ENCODE measurements at places on chromosomes 6 and 20. TPM values are rescaled to one million over a fixed set of nuclear protein-coding genes. Genes with fewer than 3 reads are reported as not detected.

SIRPB2 gene
- 27.3 TPM for total RNA-seq

GRCh38 chr6:117494694-117495318 lies 12.3 kb downstream of the DCBLD1 start:
- H3K27ac ChIP-seq: no peak overlapping the region
- no peaks in the 10 kb centered on the region for H3K36me3 ChIP-seq
- H3K4me1 ChIP-seq: no peaks in the 10 kb centered on the region

GRCh38 chr6:50271266-50271665 lies 221.5 kb upstream of the DEFB112 start:
- H3K4me1 ChIP-seq: no peaks in the 10 kb centered on the region
- H3K36me3 ChIP-seq: no peaks in the 10 kb centered on the region
- no peak overlapping the region for H3K27ac ChIP-seq
- H3K4me3 ChIP-seq: no peak overlapping the region
- no peak for DNase-seq

DNA sequence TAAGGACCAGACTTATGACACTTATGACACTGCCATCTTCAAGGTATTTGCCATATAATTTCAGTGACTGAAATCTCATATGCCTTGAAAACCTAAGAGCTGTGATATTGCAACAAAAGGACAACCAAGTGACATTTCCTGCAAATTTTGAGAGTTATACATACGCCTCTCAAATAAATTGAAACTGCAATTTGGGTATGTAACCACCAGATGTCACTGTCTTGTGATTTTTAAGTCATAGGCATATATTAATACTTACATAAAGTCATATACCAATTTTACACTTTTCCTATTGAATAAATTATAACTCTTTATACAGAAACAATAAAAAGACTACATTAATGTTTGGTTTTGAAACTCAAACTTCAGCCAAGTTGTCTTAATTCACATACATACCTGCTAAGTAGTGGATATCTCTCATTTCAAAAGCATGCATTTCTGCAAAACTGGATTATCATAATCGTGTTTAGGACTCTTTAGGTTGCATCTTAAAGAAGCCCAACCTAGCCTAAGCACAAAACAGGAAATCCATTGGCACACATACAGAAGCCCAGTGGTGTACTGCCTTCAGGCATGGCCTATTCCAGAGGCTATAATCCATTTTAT lies 180.2 kb downstream of the PACRG start:
- no peaks in the 10 kb centered on the region for H3K27me3 ChIP-seq
- DNase-seq: no peak
- H3K4me3 ChIP-seq: no peak overlapping the region
- no peaks in the 10 kb centered on the region for H3K36me3 ChIP-seq
- H3K4me1 ChIP-seq: no peaks in the 10 kb centered on the region

GRCh38 chr6:156980515-156980914 lies 203.3 kb downstream of the ARID1B start:
- no peak overlapping the region for H3K4me3 ChIP-seq
- H3K27me3 ChIP-seq: no peaks in the 10 kb centered on the region
- peaks cover 8% of the 10 kb centered on the region for H3K4me1 ChIP-seq

GRCh38 chr20:7025635-7026034 lies 258.1 kb downstream of the BMP2 start:
- no peak for DNase-seq
- no peaks in the 10 kb centered on the region for H3K36me3 ChIP-seq
- no peaks in the 10 kb centered on the region for H3K27me3 ChIP-seq
- H3K4me3 ChIP-seq: no peak overlapping the region
- H3K27ac ChIP-seq: no peak overlapping the region
- H3K4me1 ChIP-seq: no peaks in the 10 kb centered on the region

All from aorta (tissue), 5 donors.